ENCODE measurements at places on chromosomes 5 and 9. TPM values are rescaled to one million over a fixed set of nuclear protein-coding genes. Genes with fewer than 3 reads are reported as not detected.

Gene KCNV2
- not detected for total RNA-seq

DNA sequence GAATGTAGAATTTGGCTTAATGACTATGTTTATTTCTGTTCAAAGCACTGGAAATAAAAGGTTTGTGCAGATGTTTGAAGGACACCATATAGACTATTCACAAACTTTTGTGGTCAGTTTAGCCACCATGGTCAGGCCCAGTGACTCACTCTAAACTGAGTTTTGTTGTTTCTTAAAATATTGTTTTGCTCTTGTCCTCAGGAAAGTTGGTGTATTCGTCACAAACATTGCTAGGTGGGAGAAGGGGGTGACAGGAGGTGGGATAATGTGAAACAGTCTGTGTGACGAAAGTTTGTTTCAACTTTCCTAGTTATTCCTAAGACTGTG, 35.0 kb upstream of the LIFR start:
- H3K4me3 ChIP-seq = no peak overlapping the region
- no peaks in the 10 kb centered on the region for H3K36me3 ChIP-seq
- H3K27me3 ChIP-seq = no peaks in the 10 kb centered on the region
- no peak for DNase-seq

- no peak overlapping the region for H3K27ac ChIP-seq
- peaks cover 7% of the 10 kb centered on the region for H3K27me3 ChIP-seq
- no peaks in the 10 kb centered on the region for H3K36me3 ChIP-seq
Measured at GRCh38 chr5:175596761-175597189, 61.1 kb upstream of the HRH2 start.

GRCh38 chr9:87499424-87500017, 1.9 kb downstream of the DAPK1 start:
- H3K4me1 ChIP-seq = peaks cover 63% of the 10 kb centered on the region
- peak overlapping the region; percentile 95 for H3K4me3 ChIP-seq
- H3K27me3 ChIP-seq = no peaks in the 10 kb centered on the region
- peak overlapping the region; percentile 88 for H3K27ac ChIP-seq
